Activated CD8-positive, alpha-beta memory T cell treated with anti-CD3 and anti-CD28 coated beads for 1 hour (primary cell): ENCODE measurements at places on chromosomes 6 and 20.

- no peak for DNase-seq
These were observed 108.6 kb upstream of the CITED2 start for GRCh38 chr6:139483079-139483478.

DNA sequence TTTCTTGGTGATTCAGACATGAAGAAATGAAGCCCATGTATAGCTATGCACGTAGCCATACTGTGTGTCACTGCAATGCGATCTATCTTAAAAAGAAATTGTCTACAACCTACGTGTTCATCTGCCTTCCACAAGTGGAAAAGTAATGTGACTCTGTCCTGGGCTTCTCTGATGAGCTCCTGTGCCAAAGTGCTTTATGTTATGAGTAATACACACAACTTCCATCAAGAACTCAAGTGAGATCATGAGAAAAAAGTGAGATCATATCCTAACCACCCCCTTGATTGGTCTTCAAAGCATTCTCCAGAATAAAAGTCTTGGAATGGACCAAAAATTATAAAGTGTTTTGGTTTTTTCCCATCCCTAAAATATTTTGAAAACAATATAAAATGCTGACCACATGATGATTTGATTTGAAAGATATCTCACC is 114.3 kb downstream of the DST start:
- no peak for DNase-seq

DNA sequence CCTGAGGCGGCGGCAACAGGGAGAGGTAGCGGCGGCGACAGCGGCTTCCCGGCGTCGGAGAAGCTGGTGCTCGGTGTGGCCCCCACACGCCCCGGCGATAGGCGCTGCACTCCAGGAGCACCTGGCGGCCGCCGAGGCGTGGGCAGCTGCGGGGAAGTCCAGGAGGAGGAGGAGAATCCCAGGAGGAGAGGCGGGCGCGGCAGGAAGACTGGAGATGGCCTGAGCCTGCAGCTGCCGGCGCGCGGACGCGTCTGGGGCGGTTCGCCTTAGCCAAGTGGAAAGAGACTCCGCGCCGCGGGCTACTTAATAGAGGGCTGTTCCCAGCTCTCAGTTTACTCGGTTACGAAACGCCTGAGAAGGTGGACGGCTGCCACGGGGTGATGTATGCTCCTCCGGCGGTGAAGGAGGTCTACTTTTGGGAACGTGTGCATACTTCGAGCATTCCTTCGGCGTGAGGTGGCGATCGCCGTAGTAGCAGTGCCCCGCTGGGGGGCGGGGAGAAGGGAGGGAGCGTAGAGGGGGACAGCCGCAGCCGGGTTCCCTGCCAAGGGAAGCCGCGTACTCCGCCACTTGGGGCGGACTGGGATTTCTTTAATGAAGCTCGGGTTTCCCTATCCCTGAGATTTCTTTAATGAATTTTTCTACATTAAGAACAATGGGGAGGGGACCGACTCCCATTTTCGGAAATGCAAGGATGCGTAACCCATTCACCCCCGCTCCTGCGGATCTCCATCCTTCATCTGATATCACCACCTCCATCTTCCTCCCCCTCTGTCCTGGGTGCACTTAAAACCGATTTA is at the start of gene COL12A1:
TSS of gene COL12A1 (minus strand) at position 278 of the 800 bp plus-strand sequence. CDS start 3,261 bp downstream, outside the sequence.
- DNase-seq = no peak

DNA sequence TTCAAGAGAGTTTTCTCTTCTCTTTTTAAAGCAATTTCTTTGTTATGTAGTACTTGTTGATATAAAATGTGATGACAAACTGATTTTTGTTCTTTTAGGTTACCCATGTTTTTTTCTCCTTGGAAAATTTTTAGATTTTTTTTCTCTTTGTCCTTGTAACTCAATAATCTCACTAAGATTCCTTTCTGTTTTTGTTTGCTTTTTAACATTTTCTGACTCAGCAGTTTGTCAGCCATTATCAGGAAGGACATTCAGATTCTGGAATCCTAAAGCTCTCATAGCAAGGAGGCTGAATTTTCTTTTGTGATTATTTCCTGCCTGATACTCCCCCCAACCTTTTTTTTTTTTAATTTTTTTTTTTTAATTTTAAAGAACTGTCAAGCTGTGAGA is 75.2 kb upstream of the CITED2 start:
- DNase-seq = no peak

DNA sequence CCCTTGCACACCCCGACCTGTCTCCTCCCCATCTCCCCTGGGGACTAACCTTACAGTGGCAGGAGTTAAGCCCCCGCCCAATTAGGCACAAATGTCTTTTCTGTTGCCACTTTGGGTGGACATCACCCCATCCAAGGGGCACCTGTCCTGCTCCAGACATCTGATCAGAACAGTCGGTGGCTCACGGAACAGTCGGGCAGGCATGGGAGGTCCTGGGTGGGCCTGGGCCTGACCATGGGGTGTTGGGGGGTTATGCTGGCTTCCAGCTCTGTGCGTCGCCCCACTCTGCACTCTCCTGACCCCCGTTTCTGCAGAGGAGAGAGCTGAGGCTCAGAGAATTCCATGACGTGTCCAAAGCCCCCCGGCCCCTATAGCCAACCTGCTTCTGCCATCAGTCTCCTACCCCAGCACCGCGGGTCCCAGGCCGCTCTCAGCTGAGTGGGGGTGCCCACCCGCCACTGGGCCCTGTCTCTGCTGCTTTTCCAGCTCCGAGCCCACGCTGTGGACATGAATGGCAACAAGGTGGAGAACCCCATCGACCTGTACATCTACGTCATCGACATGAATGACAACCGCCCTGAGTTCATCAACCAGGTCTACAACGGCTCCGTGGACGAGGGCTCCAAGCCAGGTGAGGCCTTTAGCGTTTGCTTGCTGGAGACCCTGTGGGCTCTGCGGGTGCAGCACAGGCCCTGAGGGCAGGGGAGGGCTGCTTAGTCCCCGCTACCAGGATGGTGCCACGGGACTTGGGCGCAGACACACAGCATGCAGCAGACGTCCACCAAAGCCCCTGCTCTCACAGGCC is 213.2 kb downstream of the TAF4 start:
- no peak for DNase-seq

GRCh38 chr20:52985687-52986086 is 13.5 kb downstream of the TSHZ2 start:
- DNase-seq = no peak

DNA sequence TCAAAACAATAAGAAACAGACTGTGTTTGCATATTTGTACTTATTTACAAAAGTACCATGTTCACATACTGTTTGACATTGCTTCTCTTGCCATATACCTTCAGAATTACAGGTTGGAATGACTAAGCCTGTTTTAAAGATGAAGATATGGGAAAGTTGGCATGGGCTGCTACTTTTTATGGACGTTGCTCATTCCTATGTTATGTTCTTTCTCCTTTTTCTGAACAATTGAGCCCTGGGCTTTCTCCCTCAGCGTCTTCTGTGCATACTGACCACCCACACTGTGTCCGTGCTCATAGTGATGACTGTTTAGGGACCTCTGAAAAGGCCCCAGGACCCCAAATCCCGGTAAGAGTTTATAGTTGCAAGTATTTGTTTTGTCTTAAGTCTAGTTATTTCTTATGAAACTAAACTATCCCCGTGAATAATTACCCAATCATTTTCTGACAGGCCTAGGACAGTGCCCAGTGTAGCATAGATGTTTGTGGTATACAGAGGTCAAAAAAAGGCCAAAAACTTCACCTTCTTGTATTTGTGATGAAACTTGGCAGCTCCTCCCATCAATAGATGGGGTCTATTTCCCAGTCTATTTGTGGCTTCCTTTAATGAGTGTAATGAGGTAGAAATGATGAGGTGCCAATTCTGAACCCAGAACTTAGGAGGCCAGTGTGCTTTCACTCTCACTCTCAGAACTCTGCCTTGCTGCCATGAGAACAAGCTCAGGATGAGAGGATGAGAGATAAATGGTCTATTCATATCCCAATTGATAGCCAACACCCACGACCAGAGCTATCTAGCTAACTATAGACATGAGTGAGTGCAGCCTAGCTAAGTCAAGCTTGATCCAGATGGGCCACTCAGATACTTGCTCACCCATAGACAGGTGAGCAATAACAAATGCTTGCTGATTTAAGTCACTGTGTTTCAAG is 40.9 kb downstream of the GSTA4 start:
- no peak for DNase-seq

- DNase-seq = peak; percentile 5
These were observed 167.4 kb upstream of the OLIG3 start for GRCh38 chr6:137661601-137662000.

GRCh38 chr6:30618270-30618797 is 694 bp downstream of the MRPS18B start:
- DNase-seq = no peak

DNA sequence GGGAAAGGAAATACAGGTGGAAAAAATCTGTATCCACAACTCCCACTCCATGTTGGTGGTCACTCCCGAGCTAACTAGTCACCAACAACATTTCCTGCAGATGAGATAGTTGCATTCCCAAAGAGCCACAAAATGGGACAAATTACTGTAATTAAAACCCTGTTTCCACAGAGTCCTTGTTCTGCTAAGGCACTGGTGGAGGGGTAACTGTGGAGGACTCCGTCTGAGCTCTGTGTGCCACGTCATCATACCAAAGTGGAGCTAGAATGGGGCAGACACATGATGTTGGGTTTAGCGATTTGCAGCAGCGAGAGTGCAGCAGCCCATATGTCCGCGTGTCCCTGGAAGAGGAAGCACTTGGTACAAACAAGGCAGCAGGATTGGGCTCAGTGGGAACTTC is 172.5 kb upstream of the KCNK16 start:
- no peak for DNase-seq

- no peak for DNase-seq
These were observed 18.7 kb upstream of the HECA start for GRCh38 chr6:139115989-139116758.

DNA sequence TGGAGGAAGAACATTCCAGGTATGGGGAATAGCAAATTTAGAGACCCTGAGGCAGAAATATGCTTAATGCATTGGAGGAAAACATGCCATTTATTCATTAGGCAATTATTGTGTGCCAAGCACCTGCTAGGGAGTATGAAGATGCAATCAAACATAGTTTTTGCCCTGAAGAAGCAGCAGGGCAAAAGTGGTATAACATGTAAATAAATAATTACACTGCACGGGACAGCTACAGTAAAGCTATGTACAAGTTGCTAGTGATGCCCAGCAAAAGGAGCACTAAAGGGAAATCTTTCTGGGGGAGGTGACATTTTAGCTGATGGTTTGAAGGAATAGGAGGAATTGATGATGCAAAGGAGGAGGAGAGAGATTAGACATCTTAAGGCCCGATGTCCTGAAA is 624 bp upstream of the TJAP1 start:
- DNase-seq = no peak

DNA sequence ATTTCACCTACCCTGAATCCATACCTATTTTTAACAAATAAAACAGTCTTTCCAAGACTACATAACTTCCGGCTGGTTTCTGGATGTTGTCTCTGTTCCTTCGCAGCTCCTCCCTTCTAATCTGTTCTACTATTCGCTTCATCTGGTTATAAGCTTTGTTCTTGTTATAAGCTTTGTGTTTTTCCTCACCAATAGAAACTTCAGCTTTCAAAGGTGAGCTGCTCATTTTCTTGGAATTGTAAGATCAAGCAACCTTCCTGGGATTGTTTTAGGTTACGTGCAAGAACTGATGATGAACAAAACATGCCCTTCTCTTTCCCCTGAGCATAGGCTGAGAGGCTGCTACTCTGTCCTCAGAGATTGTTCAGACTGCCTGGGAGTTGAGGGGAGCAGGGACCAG is 2.1 kb downstream of the GFOD1 start:
- no peak for DNase-seq

DNA sequence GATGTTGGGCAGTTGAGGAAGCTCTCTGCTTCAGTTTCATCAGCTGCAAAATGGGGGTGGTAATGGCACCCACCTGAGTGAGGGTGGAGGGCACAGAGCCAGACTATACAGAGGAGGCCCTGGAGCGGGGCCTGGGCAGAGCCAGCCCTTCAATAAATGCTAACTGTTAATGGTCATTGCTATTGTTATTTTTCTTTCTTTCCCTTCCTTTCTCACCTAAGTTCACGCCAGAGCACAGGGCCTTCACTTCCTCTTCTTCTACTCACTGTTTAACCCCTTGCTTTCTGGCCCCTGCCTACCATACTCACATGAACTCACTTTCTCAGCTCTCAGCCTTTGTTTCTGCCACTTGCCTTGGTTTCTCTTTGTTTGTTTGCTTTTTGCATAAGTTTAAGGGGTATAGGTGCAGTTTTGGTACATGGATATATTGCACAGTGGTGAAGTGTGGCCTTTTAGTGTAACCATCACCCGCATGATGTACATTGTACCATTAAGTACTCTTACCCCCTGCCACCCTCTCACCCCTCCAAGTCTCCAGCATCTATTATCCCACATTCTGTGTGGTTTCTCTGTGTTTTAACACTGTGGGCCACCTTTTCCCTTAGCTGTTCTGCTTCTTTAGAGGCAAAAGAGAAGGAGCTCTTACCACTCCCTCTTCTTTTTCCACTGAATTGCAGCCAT is 7.5 kb upstream of the RREB1 start:
- DNase-seq = no peak

GRCh38 chr6:149450679-149451375 is 34.0 kb downstream of the ZC3H12D start:
- no peak for DNase-seq

DNA sequence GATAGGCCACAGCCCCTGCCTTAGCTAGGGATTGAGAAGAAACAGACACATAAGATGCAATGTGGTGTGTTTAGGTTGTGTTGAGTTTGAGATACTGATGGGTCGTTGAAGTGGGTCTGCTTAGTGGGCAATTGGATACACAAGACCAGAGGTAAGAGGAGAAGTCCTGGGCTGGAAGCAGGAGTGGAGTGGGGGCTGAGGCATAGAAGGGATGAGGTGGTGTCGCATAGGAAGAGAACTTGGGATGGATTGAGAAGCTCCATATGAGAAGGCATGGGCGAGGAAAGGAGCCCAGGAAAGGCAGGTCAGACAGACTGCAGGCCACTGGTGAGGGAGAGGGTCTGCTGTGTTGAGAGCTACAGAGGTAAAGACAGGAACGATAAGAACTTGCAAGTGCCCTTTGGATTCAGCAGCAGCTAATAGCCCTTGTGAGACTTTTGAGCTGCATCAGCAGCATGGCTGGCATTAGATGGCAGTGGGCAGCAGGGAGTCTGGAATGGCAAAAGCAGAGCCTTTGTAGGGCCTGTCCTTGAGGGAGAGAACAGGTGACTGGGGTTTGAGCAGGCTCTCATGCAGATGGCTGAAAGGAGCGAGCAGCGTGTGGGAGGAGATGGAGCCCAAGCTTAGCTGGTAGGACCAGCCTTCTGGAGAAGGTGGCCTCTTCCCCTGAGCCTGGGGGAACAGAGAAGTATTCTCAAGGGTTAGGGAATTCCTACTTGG is 33.2 kb downstream of the PLCG1 start:
- no peak for DNase-seq

- DNase-seq = no peak
These were observed 107.3 kb downstream of the SYCP2 start for GRCh38 chr20:59825944-59826759.

GRCh38 chr6:70657706-70658105 is 10.0 kb upstream of the SMAP1 start:
- no peak for DNase-seq

GRCh38 chr6:100188754-100189153 is 194.7 kb upstream of the MCHR2 start:
- no peak for DNase-seq

GRCh38 chr6:9527679-9528286 is 887.1 kb downstream of the TFAP2A start:
- no peak for DNase-seq

GRCh38 chr20:24970754-24971153 is 21.7 kb downstream of the CST7 start:
- DNase-seq = no peak
